Natural killer cell treated with Interleukin-12 subunit alpha and Interleukin-12 subunit beta and Interleukin-15 and Interleukin-18, amount 100 ng/mL, for 72 hours (primary cell): ENCODE measurements at places on chromosomes 3 and 15. TPM values are rescaled to one million over a fixed set of nuclear protein-coding genes. Genes with fewer than 3 reads are reported as not detected.

DNA sequence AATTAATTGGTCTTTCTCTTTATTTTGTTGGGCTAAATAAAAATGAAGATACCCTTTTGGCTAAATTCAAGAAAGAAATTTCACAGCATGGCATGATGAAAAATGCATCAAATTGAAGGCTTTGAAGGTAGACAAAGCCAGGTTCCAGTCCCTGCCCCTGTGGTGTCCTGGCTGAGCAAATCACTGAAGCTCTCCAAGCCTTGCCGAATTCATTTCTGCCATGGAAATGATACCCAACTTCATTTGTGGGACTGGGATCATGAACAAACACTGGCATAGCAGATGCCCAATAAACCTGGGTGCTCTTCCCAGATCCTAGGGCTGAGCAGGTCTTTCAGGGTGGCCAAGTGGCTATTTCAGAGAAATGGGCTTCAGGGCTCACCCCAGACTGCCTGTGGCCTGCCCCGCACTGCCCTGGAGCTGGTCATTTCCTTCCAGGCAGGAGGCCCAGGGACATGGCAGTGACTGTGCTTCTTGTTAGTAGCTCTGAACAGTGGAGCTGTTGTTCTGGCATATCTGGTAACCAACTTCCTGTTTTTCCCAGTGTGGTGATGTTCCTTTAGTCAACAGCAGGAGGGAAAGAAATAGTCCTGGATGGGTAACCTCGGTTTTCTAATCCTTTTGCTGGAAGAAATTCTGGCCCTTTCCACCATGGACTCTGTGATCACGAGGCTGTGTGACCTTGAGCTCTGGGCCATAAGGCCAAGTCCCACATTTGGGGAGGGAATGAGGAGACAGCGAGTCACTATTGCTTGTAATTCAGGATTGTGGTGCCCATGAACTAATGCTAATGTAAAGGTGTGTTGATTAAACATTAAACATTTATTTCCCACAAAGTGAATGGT lies 47.6 kb downstream of the CTDSPL start:
- H3K4me1 ChIP-seq, result peaks cover 19% of the 10 kb centered on the region
- H3K4me3 ChIP-seq, result no peak overlapping the region
- peaks cover 5% of the 10 kb centered on the region for H3K27me3 ChIP-seq
- H3K27ac ChIP-seq, result no peak overlapping the region

DNA sequence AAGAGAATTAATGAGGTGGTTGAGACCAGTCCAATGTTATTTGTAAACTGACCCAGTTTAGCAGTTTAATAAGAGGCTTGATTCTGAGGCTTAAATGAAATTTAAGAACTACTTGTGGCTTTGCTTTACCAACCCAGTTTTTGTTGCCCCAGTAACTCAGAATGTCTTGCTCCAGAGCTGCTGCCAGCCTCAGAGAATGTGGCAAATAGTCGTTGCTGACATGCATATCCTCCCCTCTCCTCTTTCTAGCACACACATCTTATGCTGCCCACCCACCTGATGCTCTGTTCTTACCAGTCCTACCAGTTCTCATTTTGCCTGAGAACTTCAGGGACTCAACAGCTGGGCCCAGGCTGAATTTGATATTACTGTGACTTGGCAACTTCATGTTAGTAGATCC lies 92.4 kb upstream of the TSC22D2 start:
- H3K4me3 ChIP-seq, result no peak overlapping the region
- H3K27me3 ChIP-seq, result peaks cover 37% of the 10 kb centered on the region
- DNase-seq, result no peak

GRCh38 chr3:28718074-28718849 lies 369.6 kb upstream of the AZI2 start:
- no peaks in the 10 kb centered on the region for H3K36me3 ChIP-seq
- no peaks in the 10 kb centered on the region for H3K4me1 ChIP-seq
- H3K4me3 ChIP-seq, result no peak overlapping the region
- no peaks in the 10 kb centered on the region for H3K27me3 ChIP-seq
- DNase-seq, result no peak
- H3K27ac ChIP-seq, result no peak overlapping the region

The SHF gene
- total RNA-seq, result 1.4 TPM

The NUP210 gene
- total RNA-seq, result 106 TPM
